ENCODE measurements at places on chromosomes 6 and 20. TPM values are rescaled to one million over a fixed set of nuclear protein-coding genes. Genes with fewer than 3 reads are reported as not detected.

DNA sequence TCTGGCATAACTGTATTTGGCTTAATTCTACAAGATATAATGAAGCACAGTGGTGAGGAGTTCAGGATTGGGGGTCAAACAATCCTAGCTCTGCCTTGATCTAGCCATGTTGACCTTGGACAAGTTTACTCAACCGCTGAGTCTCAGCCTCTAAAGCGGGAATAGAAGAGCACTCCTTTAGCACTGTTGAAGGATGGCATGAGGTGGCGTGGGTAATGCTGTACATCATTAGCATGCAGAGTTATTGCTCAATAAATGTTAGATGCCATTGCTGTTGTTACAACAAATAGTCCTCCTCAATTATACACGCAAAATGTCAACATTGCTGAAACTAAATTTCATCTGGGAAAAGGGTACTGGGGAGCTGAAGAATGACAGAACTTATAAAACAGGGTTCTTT, 78.6 kb downstream of the KIF13A start:
- no peak for DNase-seq

DNA sequence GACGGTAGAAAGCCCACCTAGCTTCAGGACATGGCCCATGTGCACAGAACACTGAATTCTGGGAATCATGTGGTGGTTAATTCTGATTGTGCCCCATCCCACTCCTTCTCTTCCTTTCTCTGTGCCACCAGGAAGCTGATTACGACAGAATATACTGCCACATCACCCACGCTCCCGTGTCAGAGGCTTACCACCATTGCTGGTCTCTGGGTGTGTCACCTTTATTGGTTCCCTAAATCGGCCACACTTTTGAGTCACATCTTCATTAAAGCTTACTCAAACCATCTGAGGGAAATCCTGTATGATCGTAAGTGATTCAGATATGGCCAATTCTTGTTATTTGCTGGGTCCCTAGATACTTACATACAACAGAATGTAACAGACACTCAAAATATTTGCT, 3.1 kb downstream of the TRMT6 start:
- DNase-seq = no peak

BCKDHB gene
- total RNA-seq = 9.7 TPM

- peak; percentile 34 for DNase-seq
Measured at GRCh38 chr6:119727504-119728219, 378.1 kb upstream of the MAN1A1 start.

DNA sequence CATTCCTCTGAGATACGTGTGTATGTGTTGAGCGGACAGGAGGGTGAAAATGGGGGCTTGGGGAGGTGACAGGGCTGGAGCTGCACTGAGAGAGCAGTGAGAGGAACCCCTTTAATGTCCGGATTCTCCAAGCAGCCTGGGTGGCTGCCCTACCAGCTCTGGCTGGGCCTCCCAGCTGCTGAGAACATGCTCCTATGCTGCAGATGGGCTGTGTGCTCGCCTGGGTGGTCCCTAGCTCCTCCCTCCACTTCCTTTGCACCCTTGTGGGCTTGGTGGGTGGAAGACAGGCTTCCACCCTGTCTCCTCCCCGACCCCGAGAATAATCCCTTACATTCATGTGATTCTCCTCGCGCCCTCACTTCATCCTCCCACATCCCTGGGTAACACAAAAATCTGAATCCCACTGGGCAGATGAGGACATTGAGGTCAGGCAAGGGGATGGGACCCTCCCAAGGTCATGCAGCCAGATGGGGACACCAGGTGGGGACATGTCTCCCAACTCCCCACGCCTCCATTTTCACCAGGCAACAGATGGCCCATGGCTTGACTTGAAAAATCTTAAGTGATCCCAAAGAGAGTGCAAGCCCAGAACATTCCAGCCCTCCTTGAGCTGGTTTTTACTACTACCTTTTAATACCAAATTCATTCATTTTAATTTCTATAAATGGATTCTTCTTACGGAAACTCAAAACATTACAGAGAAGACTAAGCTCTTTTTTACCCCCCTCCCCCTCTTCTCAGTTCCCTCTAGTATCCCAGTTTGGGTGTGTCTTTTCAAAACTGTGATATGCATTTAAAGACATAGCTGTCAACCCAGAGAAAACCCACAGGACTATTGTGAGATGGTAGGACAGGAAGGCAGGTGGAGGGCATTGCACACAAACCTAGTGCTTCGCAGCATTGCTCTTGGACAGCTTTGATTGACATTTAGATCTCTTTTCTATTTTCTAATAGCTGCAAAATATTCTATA, 5.0 kb upstream of the PDRG1 start:
- no peak for DNase-seq

TREML2 gene
- total RNA-seq = 0.12 TPM

STMND1 gene
- total RNA-seq = 3.8 TPM

ELOVL2 gene
- 1.3 TPM for total RNA-seq

CCM2L gene
- 0.49 TPM for total RNA-seq

TRAPPC3L gene
- total RNA-seq = not detected

DNA sequence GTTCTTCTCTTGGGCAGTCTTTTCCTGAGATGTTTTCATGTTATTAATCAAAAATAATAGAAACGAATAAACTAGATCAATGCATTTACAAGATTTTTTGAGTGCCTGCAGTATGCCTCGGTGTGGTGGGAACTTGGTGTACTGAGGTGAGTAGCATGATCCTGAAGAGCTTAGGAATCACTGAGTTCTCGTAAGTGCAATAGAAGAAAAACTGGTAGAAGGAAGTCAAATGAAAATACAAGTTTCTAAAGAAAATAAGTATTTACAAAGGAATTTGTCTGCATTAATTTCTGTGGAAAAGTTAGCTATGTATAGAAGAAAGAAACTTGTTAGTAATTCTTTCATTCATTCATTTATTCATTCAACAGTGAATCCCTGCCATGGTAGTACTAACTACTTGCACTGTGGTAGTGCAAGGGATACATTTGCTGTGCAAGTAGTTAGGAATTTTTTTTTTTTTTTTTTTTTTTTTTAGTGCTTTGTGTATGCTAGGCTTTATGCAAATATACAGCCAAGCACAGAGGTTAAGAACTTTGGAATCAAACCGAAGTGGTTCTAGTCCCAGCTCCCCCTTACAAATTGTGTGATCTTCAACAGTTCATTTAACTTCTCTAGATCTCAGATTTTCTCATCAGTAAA, 13.9 kb downstream of the NT5E start:
- no peak for DNase-seq

- DNase-seq = no peak
Measured at GRCh38 chr6:4611429-4612129, 164.6 kb upstream of the CDYL start.

DNA sequence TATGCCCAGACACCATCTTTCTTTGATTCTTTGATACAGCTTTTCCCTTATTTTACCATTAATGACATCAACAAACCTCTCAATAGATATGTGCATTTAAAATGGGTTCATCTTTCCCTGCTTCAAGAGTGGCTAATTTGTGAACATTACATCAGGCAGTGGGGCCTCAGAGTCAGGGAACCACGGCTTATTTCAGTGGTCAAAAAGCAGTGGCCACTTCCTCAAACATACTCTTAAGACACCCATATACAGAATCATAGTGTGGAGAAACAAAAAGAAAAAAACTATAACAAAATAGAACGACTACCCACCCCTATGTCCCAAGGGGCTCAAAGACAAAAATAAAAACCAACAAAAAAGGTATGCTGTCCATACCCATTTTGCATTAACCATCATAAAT, 12.9 kb downstream of the SALL4 start:
- DNase-seq = no peak

- DNase-seq = peak; percentile 42
Measured at GRCh38 chr20:63691711-63692435, 4.6 kb upstream of the TNFRSF6B start.

Data from pancreas (tissue), 10 donors.